ENCODE measurements at places on chromosomes 6 and 20. TPM values are rescaled to one million over a fixed set of nuclear protein-coding genes. Genes with fewer than 3 reads are reported as not detected.

Gene CD24
- 0.57 TPM for total RNA-seq

Gene TSPO2
- total RNA-seq = not detected

Gene FAM83D
- 2.3 TPM for total RNA-seq

Gene RSPH4A
- total RNA-seq = 0.09 TPM

Gene C20orf141
- total RNA-seq = 0.37 TPM

Gene HMGCLL1
- 0.18 TPM for total RNA-seq

Gene COL21A1
- 6.7 TPM for total RNA-seq

Gene CST5
- not detected for total RNA-seq

Gene TRIM31
- total RNA-seq = not detected

Gene PDE7B
- total RNA-seq = 58.1 TPM

Gene CTAGE9
- not detected for total RNA-seq

Gene MYL9
- total RNA-seq = 13.9 TPM

Gene KIAA1755
- 1.9 TPM for total RNA-seq

Measured in smooth muscle cell of bladder (primary cell).